ENCODE measurements at places on chromosomes 5 and 9.

DNA sequence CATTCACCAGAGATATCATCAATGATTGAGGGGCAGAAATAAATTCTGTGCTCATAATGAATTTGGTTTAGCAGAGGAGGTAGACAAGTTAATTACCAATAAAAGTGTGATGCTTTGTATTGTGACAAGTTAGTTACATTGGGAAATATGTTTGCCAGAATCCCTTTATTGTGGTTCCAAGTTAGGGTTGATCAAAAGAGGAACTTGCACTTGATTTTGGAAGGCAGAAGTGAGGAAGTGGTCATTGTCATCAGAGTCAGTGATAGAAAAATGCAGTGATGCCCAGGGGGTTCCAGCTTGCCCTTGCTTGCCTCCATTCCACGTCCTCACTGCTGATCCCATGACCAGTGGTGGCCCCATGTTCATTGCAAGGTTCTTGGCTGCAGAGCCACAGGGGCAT is 69.7 kb downstream of the SVEP1 start:
- no peak for DNase-seq

GRCh38 chr9:13786131-13786530 is 506.6 kb upstream of the MPDZ start:
- DNase-seq: no peak

- DNase-seq: no peak
Observed at GRCh38 chr5:177198738-177199137, 65.2 kb downstream of the NSD1 start.

GRCh38 chr5:33901156-33901555 is 9.4 kb upstream of the ADAMTS12 start:
- no peak for DNase-seq

DNA sequence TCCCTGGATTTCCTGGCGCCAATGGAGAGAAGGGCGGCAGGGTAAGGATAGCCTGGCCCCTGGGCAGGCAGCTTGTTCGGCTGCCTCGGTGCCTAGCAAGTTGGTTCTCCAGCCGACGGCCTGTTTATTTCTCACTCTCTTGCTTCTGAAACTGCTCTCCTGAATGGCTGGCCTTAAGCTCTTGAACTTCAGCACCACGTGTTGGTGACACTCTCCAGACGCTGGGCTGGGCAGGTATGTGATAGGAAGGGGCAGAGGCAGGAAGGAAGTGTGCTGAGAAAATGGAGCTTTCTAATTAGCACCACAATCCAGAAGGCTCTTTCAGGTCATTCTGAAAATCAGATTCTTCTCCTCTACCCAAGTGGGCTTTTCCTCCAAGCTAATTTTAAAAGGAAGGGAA is 91.4 kb upstream of the FCN2 start:
- no peak for DNase-seq

- DNase-seq: no peak
Observed at GRCh38 chr5:32840606-32841005, 129.5 kb downstream of the NPR3 start.

DNA sequence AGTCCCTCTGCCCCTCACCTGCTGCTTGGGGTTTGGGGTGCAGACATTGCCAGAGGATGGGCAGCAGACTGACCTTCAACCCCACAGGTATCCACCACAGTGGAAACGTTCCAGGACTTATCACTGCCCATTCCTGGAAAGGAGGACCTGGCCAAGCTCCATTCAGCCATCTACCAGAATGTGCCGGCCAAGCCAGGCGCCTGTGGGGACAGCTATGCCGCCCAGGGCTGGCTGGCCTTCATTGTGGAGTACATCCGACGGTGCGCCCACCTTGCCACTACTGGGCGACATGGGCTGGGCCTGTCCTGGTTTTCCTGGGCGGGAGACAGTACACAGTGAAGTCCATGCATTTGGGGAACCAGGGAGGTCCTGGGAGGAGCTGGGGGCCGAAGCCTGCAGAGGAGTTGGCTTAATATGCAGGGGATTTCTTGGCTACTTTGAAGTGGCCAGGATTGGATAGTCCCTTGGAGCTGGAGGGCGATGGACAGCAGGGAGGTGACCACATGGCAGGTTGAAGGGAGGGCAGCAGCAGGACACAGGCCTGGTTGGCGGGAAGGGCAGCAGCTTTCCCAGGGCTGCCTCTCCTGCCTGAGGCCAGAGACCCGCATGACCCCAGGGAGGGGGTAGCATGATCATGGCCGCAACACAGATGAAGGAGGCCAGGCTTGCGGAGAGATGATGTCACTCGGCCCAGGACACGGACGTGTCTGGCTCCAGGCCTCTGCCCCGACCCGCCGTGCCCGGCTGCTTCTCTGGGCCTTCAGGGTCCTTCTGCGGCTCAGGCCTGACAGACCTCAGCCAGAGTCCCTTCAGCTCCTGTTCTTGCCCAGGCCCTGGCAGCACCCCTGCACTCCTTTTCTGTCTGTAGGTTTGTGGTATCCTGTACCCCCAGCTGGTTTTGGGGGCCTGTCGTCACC is 34.6 kb downstream of the USP20 start:
- DNase-seq: no peak

DNA sequence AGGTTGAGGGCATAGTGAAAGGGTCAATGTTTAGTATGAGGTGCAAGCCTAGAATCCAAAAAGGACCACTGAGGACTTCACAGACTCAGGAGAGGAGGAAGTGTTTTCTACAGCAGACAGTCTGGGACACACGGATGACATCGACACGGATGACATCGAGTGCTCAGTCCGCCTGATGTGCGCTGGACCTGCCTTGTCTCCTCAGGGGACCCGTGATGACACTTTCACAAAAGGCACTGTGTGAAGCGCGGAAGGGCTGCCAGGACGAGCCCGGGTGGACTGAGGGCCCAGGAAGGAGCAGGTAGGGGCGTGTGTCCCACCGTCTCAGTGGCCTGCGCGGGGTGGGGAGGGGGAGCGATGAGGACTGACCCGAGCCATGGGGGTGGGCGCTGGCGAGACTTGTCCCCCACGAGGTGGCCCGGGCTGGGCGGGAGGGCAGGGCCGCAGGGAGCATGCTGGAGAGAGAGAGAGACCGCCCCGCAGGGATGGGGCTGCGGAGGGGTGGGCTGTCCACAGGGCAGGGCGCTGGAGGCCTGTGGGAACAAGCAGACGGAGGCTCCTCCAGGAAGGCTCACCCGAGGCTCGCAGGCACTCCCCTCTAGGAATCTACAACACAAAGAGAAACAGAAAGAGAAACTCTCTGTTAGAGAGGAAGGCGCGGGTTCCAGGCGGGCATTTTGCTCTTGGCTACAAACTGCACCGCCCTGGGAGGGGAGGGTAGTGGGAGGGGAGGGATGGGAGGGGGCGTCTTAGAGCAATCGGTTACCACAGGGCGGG is 54.9 kb downstream of the USP20 start:
- peak; percentile 57 for DNase-seq

GRCh38 chr5:139524940-139525585 is 36.1 kb upstream of the UBE2D2 start:
- peak; percentile 11 for DNase-seq

GRCh38 chr5:145666591-145666990 is 168.6 kb downstream of the PRELID2 start:
- no peak for DNase-seq

DNA sequence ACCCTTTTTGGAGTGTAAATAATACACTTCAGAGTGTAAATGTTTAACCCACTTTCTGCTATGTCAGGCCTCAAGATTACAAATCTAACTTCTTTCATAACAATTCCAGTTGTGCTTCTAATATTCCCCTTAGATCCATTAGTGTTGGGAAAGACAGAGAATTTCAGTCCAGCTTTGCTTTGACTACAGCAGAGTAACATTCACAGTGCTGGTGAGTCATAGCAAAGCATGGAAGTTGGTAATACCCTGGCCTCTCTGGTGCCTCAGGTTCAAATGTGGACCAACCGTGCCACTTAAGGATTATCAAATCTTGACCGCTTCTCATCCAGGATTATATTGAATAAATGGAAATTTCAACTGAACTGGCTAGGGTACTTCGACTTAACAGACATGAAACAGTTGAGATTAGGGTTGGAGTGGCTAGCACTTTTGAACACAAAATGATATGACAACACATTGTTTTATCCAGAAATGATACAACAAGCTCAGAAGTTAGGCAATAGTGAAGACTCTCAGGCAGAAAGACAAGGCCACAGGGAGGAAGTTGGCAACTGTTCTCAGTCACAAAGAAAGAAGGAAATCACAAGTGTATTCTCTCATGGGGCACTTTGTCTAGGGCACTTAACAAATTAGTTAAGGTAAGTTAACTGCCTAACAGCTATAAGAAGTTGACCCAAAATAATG is 24.4 kb upstream of the RASA1 start:
- DNase-seq: no peak

GRCh38 chr5:106962464-106963230 is 708.1 kb downstream of the EFNA5 start:
- no peak for DNase-seq

DNA sequence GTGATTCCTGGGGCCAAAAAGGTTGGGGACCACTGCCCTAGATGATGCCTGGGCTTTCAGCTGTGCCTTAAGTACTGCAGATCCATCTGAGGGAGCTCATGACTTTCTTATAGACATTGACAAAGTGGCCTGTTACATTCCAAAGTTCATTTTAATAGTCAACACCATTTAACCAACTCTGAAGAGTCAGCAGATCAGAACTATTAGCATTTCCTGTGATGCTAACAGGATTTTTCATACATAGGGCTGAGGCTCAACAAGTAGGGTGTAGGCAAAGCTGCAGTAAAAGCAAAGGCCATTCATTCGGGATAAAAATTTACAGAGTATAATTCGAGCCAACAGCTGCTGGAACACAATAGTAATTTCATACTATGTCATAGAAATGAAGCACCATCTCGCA is 105.4 kb downstream of the LPAR1 start:
- DNase-seq: no peak

DNA sequence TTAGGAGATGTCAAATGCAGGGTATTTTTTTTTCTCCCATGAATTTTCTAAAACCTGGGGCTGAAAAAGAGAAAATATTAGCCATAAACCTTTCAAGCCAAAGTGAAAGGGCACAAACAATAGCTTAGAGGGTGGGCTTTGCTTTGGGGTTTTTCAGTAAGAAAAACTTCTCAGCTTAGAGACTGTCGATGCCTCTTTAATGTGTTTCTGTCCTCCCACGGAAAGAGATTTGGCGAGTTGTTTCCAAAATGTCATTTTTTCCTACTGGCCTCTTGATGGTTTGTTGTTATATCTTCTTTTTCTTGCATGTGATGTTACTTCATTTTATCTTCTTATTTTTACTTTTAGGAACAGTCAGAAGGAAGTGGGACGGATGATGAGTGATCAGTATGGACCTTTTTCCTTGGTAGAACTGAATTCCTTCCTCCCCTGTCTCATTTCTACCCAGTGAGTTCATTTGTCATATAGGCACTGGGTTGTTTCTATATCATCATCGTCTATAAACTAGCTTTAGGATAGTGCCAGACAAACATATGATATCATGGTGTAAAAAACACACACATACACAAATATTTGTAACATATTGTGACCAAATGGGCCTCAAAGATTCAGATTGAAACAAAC is 177.3 kb downstream of the SMARCA2 start:
- no peak for DNase-seq

DNA sequence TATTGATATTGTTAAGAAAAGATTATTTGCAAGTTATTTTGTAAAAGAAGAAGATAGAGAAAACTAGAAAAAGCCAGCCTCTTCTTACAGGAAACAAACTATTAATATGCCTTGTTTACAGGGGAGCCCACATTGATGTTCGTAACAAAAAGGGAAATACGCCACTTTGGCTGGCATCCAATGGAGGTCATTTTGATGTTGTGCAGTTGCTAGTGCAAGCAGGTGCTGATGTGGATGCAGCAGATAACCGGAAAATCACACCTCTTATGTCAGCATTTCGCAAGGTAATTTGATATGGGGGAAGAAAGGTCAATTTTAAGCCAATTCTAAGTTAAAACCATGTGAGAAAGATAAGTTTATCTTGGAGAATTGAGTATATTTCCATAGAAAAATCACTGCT is 37.6 kb upstream of the EIF4EBP3 start:
- DNase-seq: no peak

DNA sequence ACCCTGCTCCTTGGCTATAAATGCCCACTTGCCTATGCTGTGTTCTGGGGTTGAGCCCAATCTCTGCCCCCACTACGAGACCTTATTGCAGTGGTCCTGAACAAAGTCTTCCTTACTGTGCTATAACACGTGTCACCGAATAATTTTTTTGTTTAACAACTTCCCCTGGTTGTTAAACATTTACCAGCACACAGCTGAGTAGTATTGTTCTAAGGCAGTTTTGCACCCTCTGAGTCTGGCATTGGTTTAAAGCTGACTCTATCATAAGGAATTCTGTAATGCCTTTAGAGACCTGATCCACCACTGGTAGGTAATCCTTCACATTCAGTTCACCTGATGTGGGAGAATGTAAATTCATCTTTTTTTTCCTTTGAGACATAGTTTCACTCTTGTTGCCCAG is 25.6 kb upstream of the ANKRD31 start:
- DNase-seq: no peak

- no peak for DNase-seq
Observed at GRCh38 chr5:53983568-53984460, 326.6 kb downstream of the ARL15 start.

Data from GM20000 (cell line).